HT-29 (cell line): ENCODE measurements at places on chromosomes 2 and 18.

DNA sequence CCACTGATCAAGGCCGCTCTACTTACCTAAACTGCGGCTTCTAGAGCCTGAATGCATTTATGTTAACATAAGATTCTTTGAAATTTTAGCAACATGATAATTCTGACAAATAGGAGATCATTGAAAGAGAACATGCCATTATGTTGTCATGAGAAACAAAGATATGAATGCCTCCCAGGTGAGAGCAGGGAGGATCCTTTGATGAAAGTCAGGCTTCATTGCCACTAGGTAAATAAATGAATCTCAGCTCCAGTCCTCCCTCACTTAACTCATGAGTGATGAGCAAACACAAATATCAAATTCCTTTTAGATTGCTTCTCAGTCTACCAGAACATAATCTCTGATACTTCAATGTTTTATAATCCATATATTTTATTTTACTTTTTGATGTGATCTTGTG is 463.2 kb upstream of the CDH7 start:
- no peak for DNase-seq

DNA sequence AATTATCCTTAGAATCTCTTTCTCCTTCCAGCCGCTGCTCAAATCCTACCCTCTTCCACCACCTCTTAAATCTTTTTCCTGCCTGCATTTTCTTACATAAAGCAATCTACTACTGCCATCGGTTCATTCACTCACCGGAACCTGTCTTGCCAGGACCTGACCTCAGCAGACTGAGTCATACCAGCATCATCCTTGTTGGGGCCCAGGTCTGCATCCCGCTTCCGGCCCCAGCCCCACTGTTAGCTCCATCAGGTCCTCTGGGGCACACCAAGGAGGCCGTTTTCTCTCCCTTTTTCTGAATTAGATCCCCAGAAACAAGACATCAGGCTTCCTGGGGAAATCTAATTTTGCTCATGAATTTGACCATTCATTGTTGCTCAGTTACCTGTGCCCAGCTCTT is 42.7 kb upstream of the TGFA start:
- DNase-seq = peak; percentile 70

DNA sequence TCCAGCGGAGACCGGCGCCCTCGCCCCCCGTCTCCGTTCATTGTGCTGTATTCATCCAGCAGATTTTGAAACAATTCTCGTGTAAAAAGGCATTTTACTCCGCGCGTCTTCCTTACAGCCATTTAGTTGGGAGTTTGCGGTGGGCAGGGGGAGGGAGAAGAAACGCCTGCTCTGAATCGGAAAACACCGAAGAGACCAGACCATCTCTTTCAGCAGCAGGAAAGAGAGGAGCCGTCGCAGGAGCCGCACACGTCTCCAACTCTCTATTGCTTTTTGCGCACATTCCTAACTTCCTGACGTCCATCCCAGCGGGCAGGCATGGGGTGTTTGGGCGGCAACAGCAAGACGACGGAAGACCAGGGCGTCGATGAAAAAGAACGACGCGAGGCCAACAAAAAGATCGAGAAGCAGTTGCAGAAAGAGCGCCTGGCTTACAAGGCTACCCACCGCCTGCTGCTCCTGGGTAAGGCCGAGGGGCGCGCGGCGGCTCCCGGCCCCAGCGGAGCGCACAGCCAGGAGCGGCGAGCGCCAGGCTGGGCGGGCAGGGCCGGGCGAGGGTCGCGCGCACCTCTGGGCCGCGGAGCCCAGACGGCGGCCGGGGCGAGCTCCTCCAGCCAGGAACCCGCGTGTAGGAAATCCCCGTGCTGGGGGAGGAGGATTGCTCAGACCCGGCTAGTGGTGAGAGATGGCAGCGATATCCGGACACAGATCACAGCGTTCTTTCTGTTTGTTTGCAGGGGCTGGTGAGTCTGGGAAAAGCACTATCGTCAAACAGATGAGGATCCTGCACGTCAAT is 63.2 kb downstream of the GNAL start:
- DNase-seq = no peak

- DNase-seq = no peak
Observed at GRCh38 chr18:48885924-48886400, 64.8 kb downstream of the SMAD7 start.

GRCh38 chr2:216773072-216773471 is 77.7 kb upstream of the IGFBP5 start:
- DNase-seq = no peak

GRCh38 chr18:39448942-39449341 is 1883.3 kb upstream of the CELF4 start:
- no peak for DNase-seq

DNA sequence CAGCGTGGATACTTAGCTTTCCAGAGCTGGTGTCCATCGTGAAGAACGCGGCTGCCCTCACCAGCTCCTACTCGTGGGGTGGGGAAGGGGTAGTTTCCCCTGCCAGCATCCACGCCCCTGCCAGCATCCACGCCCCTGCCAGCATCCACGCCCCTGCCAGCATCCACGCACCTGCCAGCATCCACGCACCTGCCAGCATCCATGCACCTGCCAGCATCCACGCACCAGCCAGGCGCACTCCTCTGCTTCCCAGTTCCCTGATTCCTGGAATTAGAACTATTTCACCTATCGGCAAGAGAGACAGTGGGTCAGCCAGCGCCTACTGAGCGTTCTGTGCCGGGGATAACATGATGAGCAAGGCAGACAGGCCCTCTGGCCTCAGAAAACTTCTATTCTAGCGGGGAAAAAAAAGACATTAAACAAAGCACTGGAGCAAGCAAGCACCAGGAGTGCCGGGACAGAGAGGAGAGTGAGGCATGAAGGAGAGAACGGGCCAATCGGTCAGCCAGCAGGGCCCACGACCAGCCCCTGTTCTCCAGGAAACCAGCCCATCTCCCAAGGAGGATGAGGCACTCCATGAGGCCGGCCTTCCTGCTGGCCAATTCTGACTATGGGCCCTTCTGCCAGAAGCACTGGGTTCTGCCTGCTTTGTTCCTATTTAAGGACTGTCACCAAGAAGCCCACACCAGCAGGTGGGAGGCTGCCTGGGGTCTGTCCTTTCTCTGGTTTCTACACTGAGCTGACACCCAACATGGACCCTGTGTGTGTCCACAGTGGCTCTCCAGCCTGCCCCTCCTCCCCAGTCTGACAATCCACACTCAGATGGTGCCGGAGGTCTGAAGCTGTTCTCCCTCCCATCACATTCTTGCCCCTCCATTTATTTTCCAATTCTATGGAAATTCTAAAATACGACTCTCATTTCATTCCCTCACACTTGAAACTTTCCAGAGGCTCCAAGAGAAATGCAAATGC is 78.4 kb upstream of the SALL3 start:
- DNase-seq = no peak

GRCh38 chr2:206378835-206379234 is 64.5 kb upstream of the ADAM23 start:
- DNase-seq = no peak

GRCh38 chr2:4151521-4151920 is 448.1 kb downstream of the DCDC2C start:
- DNase-seq = no peak

DNA sequence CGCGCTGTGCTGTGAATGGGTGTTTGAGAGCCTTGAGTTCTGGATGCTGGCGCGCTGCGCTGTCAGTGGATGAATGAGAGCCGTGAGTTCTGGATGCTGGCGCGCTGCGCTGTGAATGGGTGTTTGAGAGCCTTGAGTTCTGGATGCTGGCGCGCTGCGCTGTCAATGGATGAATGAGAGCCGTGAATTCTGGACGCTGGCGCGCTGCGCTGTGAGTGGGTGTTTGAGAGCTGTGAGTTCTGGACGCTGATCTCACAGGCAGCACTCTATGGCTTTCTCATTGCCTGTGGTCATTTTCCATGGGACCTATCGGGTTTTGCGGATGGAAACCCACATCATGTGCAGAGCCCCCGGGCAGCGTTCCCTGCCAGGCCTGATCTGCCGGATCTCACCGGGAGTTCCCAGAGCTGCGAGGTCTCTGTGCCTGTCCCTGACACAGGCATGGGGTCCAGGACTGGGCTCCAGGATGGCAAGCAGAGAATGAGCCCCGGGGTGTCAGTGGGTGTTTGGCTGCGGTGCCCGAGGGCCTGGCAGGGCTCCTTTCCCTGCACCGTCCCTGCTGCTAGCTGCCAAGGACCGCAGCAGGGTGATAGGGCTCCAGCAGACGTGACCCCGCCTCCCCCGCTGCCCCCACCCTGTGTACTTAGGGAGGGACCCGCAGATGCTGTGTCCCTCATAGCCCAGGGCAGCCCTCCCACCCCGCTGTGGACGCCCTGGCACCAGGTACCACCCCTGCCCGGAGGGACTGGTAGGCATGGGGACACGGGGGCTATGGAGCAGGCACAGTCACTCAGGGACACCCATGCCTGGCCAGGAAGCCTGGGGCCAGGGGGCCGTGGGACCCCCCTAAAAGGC is 9.7 kb downstream of the PDCD1 start:
- DNase-seq = no peak

- DNase-seq = no peak
Observed at GRCh38 chr18:67608615-67609273, 92.2 kb upstream of the DSEL start.

GRCh38 chr2:16763056-16763455 is 97.4 kb upstream of the CYRIA start:
- DNase-seq = no peak

- DNase-seq = no peak
Observed at GRCh38 chr18:28972333-28972907, 795.5 kb upstream of the CDH2 start.

- DNase-seq = no peak
Observed at GRCh38 chr18:8942909-8943545, 159.5 kb upstream of the NDUFV2 start.
